Non-pigmented ciliary epithelial cell (primary cell): ENCODE measurements at places on chromosomes 16 and 17.
A peak's percentile ranks its signal among the peaks of the same experiment; 100 is the strongest.

GRCh38 chr17:32719689-32720088 lies 157.2 kb downstream of the MYO1D start:
- no peak for DNase-seq

DNA sequence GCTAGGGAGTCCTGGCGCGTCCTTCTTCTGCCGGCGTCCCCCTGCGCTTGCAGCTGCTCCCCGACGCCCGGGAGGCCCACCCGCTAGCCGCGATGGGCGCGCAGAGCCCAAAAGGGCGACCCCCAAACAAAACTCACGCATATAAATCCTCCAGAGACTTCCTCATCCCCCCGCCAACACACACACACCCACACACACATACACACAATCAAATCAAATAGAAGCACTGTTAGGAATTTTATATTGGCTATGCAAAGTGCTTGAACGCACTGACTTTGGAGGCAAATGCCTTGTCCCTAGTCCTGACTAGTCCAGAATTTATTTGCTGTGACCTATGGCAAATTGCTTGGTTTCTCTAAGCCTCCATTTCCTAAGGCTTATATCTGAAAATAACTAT lies 23.8 kb upstream of the CRYM start:
- no peak for DNase-seq

- no peak for DNase-seq
Observed at GRCh38 chr16:87235810-87236515, 81.2 kb downstream of the C16orf95 start.

DNA sequence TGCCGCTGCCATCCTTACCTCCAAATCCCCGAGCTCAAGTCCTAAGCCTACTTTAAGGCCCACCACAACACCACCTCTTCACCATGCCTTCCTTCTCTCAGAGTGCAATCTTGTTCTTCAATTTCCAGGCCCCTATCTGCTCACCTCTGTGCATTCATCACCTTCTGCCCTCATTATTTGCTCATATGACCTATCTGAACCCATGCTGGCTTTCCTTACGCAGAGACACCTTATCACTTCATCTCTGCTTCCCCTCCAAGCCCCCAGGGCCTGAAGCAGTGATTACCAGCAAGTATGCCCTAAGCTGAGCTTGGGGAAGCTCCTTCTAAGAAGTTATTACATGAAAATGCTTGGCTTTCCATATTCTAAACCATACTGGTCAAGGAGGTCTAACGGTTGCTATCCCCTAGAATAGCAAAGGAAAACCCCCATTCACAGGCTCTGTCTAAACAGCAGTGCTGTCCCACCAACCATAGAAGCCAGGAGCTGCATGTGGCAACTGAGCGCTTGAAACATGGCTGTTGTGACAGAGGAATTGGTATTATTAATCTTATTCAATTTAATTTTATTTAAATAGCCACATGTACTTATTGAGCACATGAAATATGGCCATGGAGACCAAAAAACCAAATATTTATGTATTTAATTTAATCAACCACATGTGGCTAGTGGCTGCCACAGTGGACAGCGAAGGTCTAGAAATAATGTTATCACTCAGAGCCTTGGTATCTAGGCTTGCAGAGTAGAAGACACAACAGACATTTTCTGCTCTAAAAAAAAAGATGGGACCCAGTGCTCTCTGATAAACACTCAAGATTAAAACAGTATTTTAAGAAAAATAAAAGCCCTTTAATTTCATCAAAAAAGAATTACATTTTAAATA lies 13.9 kb downstream of the USP7 start:
- no peak for DNase-seq

DNA sequence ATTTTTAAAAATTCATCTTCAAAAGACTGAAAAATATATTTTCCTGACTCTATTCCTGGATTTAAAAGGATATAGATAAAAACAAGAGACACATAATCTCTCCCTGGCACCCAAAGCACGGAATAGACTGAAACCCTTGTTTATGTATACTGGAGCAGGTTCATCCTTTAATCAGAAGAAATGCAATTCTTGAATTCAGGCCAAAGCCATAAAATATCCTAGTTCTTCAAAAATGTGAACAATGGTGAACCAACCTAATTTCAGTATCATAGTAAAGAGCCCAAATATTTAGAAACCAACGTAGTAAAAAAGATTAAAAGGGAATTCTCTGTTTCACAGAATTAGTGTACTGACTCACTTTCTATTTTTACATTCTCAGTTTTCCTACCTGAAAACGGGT lies 188.5 kb upstream of the C17orf78 start:
- DNase-seq = peak; percentile 28

GRCh38 chr17:78131172-78132083 lies 857 bp downstream of the TMC8 start:
- DNase-seq = no peak

DNA sequence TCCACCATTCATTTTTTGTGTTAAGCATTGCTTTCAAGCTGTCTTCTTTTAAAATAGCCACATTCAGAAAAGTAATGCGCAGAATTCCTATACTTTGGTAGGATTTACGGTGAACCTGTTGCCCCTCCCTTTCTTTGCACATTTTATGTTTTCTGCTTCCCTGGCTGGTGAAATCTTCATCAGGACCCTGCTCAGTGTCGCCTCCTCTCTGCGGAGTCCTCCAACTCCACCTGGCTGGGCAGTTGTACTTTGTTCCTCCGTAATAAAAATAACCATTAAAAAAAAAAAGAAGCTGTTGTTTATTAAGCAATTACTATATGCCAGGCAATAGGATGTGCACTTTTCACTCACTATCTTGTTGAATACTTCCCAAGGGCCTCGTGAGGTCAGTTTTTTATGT lies 2.9 kb downstream of the UMOD start:
- no peak for DNase-seq

DNA sequence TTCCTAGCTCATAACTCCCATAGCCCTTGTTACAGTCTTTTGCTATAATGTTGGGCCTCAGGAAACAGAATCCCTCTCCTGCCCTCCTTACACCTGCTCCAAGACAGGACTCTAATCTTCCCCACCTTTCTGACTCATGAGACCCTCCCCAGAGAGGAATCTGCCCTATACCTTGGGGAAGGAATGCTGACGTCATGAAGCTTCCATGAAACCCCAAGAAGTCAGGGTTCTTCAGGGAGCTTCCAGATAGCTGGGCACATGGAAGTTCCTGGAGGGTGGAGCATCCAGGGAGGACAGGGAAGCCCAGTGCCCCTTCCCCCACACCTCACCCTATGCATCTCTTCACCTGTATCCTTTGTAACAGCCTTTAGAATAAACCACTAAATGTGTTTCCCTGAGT lies 285.7 kb downstream of the SOX9 start:
- DNase-seq = no peak

DNA sequence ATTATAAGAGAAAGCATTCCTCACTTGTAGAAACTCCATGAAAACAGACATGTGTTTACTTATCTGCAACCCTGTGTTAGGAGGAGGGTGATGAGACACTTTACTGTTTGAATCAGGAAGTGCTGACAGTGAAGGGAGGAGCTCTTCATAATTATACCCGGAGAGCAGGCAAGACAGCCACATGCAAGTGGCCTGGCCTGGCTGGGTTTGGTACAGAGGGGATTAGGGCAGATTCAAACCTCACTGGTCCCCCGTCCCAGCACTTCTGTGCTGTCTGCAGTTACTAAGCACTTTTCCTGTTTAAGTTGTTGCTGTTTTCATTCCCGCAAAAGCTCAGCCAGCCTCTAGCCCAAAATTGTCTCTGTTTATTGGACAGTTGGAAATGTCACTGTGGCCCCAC lies 78.5 kb downstream of the WWOX start:
- no peak for DNase-seq

DNA sequence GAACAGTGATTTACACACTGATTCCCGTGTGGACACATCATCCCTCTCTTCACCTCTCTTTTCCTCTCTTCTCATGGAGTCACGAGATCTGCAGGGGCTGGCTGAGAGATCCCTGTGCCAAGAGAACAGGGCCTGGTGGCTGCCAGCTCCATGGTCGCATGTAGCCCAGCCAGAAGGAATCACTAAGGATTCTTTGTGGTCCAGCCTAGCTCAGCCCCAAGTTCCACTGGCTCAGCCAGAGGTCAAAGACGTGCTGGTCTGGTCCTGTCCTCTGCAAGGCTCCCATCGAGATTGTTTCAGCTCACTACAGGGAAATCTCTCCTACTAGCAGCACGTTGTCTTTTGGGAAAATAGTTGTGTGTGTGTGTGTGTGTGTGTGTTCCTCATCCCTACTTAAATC lies 66.4 kb downstream of the NDEL1 start:
- DNase-seq = no peak

- DNase-seq = no peak
Observed at GRCh38 chr17:77488531-77489238, 347.9 kb downstream of the SEC14L1 start.

DNA sequence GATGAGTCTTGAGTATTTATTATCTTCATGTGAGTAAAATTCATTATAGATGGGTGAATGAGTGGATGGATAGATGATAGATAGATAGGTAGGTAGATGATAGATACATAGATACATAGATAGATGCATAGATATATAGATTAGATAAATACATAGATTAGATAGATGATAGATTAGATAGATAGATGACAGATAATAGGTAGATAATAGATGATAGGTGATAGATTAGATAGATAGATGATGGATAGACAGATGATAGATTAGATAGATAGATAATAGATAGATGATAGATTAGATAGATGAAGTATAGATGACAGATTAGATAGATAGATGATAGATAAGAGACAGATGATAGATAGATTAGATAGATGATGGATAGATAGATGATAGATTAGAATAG lies 21.8 kb upstream of the WFIKKN2 start:
- DNase-seq = no peak

DNA sequence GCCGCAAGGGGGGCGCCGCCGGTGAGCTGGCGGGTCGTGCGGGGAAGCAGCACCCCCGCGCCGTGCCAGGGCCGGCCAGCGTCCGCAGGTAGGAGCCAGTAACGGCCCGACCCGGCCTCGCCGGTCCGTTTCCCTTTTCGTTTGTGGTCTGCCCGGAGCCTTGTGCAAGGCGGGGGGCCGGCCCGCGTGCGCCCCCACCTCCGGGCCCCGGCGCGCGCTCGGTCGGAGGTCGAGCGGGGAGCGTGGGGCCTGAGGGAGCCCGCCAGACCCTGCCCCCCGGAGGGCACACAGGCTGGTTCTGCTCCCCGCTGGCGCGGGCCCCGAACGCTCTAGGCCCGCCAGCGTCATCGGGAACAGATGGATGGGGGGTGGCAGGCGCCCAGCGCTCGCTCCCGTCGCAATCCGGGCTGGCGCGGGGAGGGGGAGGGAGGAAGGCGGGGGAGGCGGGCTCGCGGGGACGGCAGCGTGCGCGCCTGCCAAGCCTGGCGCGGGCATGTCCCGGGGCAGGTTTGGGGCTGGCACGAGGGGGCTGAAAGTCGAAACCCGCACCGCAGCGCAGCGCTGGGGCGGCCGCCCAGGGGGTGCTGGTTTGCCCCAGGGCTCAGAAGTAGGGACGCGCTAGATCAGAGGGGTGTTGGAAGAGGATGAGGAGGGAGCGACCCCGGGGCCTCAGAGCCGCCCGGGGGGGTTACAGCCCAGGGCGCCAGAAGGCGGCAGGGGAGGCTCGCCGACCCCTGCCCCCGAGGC lies 1.5 kb upstream of the GSE1 start:
- no peak for DNase-seq

DNA sequence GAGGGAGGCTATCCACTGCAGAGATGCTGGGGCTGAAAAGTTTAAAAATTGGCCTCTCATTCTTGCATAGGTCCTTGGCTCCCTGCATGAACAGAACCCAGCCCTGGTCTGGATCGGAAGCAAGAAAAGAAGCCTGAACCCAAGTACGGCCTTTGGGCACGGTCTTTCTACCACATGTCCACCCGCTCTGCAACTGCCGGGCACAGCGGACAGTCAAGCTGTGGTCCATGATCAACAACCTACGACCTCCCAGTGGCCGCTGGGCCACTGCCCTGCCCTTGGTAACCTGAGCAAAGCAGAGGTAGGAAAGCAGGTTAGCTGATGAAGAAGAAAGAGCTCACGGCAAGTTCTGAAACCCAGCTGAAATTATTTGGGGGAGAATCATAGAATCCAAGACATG lies 3.6 kb downstream of the ABCC12 start:
- no peak for DNase-seq
